Right renal cortex interstitium (tissue), 3 donors: ENCODE measurements at places on chromosomes 1 and 21. TPM values are rescaled to one million over a fixed set of nuclear protein-coding genes. Genes with fewer than 3 reads are reported as not detected.

ATG4C gene
- 20.3 TPM for polyA plus RNA-seq

GRHL3 gene
- polyA plus RNA-seq, result 0.98 TPM

IKBKE gene
- 4.4 TPM for polyA plus RNA-seq

MOV10 gene
- polyA plus RNA-seq, result 64.8 TPM

FMO3 gene
- polyA plus RNA-seq, result not detected

DNA sequence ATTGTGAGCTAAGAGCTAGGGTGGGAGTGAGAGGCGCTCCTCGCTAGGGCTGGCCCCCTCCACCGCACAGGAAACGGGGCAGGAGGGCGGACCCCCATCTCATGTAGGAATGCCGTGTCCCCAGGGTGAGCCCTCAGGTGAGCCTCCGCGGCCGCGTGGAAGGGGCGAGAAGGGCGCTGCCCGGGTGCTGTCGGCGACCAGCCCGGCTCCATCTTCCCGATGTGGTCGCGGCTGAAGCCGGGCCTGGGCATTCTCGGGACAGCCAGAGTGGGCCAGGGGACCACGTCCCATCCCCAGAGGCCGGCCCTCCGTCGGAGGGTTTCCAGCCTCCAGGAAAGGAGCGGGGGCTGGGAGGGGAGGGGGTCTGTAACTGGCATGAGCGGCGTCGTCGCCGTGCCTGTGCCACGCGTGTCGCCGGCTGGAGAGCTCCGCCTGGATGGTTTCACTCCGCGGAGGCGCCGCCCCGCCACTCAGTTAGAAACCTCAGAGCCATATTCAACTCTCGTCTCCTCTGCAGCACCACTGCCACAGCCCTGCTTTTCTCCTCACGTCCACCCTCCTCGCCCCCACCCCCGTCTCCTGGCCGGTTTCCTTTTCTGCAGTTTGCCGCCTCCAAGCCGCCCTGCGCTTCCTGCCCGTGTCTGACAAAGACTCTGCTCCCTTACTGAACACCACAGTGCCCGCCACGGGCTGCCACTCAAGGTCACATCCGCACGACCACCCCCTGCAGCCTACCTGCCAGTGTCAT lies at the start of gene TMEM269:
Gene TMEM269, plus strand, starts transcription at position 46 of the 748 bp plus-strand sequence. CDS start 4,903 bp downstream, outside the sequence.
- DNase-seq, result no peak

DNA sequence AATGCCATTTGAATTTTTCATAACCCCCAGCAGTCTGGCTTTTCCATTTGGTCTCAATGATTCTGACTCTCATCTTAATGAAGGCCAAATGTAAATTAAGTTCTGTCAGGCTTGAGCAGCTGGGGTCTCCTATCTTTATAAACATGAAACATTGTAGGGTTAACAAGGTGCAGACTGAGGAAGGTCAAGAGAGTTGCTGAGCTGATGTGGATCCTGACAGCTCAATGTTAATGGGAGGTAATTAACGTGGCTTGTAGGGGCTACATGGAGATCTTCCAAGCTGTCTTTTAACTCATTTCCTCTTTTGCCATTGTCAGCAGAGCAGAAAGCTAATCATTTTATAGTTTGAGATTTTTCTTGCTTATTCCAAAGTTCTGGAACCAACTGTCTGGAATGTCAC lies 55.2 kb downstream of the FGGY start:
- DNase-seq, result no peak

DNA sequence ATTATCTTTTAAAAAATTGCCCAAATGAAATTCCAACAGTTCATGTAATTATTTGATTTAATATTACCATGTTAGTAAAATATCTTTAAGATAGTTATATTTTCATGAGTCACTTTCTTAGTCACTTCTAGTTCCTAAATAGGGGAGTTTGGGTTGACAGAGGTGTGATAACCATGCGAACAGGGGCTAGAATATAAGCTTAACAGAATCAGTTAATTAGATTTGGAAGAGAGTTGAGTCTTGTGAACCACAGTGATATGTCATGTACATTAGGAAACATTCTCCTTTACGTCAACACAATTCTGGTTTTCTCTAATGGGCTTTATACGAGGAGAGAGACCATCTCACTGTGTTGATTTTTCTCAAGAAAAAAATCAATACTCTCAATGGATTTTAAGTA lies 64.8 kb upstream of the ZNF281 start:
- no peak for DNase-seq

DNA sequence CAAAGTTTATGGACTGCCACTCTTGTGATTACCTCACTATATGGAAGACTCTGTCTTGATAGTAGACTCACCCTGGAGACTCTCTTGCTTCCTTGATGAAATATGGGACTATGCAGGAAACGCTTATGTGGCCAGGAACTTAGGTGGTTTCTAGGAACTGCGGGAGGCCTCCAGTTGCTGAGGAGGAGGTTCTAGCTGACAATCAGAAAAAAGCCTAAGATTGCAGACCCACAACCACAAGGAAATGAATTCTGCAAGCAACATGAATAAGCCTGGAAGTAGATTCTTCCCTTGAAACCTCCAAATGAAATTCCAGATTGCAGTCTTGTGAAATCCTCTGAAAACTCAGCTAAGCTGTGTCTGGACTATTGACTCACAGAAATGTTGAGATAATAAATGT lies 88.9 kb upstream of the COL11A1 start:
- DNase-seq, result no peak
